ENCODE measurements at places on chromosomes 2 and 18.

- DNase-seq, result no peak
Measured at GRCh38 chr2:224572338-224572737, 12.8 kb downstream of the CUL3 start.

GRCh38 chr2:47011264-47011663 lies 95.7 kb upstream of the MCFD2 start:
- DNase-seq, result no peak

DNA sequence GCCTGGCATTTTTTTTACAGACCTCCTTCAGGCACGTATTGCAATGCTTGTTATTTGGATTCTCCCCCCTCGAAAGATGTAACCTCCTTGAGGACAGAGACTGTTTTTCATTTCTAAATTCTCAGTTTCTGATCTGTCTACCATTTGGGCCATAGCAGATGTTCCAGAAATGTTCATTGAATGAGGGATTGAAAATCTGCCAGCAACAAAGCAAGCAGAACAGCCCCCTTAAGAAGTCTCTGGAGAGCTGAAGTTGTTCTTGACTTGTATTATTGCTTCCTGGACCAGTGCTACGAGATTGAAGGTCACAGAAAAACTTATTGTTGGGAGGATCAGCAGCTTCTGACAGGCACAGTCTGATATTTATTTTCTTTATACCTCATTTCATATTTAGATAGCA lies 355.5 kb downstream of the EPHA4 start:
- DNase-seq, result no peak

DNA sequence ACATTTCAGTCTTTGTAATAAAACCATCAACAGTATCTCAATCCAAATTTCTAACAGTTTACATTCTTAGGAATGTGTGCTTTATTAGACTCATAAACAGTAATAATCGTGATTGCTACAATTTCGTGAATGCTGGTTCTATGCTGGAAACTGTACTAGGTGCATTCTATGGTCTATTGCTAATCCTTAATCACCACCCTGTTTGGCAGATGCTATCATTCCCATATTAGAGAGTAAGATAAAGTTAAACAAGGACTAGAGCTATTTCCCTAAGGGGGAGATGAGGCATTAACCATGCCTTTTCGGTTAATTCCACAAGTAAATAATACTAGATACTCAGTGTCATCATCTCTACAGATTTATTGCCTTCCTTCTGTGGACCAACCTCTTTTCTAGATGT lies 244.0 kb downstream of the PAX3 start:
- DNase-seq, result no peak

- DNase-seq, result no peak
Measured at GRCh38 chr2:18788592-18788991, 199.2 kb upstream of the NT5C1B start.

DNA sequence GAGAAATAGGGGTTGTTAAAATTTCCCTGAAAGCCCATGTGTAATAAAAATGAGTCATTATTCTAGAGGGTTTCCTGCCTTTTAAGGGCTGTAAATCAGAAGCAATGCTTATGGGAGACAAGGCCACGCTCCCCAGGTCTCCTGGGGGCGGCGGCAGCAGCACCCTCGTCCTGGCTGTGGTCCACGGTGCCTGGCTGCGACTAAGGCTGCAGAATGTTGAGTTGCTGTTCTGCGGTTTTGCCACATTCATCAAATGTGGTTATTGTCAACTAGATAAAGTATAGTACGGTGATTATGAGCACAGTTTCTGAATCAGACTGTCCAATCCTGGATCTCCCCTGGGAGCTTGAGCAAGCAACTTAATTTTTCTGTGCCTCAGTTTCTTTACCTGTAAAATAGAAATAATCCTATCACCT lies 11.9 kb upstream of the AGFG1 start:
- peak; percentile 82 for DNase-seq

GRCh38 chr2:174108579-174108978 lies 139.8 kb downstream of the OLA1 start:
- no peak for DNase-seq

DNA sequence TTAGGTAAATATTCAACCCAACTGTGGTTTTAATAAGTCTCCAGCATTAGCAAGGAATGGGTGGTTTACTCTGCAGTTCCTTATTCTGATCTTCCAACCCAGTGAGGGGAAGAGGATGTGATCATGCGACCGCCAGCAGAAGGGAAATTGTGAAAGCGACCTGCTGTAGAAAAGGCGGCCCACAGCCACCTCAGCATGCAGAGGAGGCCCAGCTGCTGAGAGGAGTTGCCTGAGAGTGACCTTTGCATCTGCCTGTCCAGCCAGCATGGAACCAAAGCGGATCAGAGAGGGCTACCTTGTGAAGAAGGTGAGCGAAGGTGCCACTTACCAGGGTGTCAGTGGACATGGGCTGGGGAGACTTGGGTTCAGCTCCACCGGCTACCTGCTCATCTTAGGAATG lies at the start of gene PLEK:
Gene PLEK (plus strand): TSS at position 196 of the 400 bp plus-strand sequence. CDS start 70 bp downstream, at position 266.
- peak; percentile 23 for DNase-seq

DNA sequence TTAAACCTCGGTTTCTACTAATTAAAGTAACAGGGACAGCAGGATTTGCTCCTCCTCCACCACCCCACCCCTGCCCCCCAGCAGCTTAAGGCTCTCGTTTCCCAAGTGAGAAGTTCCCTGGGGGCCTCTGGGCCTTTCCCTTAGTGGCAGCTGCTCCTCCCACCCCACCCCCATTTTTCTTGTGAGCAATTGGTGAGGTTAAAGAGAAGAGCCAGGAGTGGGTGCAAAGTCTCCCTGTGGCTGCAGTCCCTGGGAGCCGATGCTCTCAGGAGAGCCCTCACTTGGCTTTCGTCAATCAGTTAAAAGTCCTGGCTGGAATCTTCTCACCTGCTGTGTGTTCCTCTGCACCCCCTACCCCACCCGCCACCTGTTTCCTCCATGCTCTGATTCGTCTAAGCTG lies 48.7 kb upstream of the AGAP1 start:
- no peak for DNase-seq

DNA sequence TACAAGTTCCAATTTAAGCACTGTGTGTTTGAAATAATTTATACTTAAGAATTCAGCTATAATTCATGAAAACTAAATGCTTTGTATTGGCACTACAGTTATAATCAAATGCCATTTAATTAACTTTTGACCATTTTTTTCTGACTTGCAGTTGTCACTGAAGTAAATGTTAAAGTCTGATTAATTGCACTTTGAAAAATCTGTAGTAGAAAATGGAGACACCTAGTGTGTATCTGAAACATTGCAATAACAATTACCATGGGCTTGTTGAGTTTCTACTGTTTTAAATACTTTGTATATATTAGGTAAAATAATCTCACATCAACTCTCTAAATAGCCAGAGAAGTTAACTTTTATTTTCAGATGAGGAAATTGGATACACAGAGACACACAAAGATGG lies 458.6 kb upstream of the FSIP2 start:
- peak; percentile 43 for DNase-seq

DNA sequence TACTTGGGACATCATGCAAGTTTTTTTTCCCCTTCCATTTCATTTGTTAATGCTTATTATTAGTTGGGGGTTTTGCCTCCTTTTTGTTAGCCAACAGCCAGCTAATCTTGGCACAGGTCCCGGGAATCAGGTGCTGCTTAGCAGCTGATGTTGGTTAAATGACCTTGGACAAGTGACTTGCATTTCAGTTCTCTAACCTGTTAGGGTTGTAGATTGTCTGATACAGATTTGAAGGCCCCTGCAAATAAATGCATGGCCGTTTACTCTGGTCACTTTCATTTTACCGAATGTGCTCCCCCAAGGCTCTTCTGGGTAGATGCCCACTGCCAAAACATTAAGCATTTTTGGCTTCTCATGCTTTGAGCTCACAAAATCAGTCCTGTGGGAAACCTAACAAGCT lies 120.9 kb downstream of the SPTBN1 start:
- DNase-seq, result no peak

GRCh38 chr2:2561346-2562095 lies 230.4 kb upstream of the MYT1L start:
- no peak for DNase-seq

DNA sequence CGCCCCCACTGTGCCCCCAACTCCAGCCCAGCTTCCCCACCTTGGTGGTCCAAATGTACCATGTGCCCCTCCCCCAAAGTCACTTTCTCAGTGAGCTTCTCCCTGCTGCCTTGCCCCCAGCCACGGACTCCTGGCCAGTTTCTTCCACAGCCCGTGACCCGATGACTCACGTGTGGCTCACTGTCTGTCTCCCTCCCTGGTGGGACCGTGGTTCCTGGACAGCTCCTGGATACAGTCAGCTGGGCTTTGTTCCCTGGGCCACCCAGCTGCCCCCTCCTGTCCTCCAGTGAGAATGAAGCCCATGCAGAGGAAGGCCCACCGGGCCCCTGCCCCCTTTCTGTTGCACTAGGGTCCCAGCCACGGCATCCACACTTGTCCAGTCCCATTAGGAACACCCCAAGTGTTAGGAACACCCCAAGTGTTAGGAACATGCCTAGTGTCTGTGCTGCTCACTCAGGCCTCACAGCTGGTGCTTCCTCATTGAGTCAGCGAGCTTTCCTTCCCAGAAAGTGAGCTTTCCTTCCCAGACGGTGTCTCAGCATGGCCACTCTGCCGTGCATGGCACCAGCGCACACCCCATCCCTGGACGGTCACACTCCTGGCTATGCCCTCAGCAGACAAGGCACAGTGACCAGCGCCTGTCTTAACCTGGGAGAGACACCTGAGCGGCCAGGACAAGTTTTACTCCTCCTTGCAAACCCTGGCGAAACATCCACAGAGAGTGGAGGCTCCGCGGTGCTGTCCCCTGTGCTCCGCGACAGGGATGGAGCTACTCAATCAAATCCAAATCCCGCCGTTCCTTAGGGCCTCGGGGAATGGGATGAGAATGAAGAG lies 44.8 kb upstream of the CTDP1 start:
- DNase-seq, result no peak

- no peak for DNase-seq
Measured at GRCh38 chr2:3141696-3142095, 235.9 kb downstream of the EIPR1 start.

DNA sequence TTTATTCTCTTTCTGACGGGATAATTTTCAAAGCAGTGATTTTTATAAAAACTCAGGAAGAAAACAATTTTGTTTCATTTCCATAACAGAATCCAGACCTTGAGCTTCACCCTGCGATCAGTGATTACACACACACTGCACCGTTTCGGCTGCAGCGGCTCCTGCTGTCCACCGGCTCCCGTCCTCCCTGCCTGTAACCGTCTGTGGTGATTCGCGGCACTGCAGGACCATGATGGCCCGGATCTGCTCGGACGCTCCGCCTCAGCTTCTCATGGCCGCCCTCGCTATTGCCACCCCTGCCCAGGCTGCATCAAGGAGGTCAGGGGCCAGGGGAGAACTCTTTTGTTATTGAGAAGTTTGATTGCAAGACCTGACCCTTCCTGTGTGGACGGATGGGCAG lies 246.1 kb downstream of the TWIST2 start:
- DNase-seq, result no peak

GRCh38 chr2:239463541-239464165 lies 62.8 kb upstream of the HDAC4 start:
- no peak for DNase-seq

DNA sequence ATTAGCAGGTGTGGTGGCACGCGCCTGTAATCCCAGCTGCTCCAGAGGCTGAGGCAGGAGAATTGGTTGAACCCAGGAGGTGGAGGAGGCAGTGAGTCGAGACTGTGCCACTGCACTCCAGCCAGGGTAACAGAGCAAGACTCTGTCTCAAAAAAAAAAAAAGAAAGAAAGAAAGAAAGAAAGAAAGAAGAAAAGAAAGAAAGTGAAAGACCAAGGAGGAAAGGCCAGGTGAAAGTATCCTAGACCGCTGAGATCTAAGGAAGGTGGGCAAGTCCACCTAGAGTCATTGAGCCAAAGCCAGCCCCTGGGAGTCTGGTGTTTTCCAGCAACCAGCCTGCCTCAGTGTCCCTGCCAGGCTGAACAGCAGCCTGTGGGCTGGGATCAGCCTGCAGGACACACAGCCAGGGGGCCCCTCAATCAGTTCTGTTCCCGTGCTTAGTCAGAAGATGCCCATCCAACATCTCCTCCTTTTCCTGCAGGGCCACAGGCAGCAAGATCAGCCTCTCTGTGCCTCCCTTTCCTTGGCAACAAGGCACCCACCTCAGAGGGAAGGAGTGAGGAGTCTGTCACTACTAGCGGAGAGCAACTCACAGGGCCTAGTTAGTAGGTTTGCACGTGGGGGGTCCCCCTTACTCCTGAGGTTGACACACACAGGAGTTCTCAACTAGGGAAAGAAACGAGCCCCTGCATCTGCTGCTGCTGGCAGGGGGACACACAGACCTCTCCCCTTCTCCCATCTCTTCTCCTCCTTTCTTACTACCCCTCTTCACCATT lies 64.1 kb downstream of the SMAD7 start:
- no peak for DNase-seq

DNA sequence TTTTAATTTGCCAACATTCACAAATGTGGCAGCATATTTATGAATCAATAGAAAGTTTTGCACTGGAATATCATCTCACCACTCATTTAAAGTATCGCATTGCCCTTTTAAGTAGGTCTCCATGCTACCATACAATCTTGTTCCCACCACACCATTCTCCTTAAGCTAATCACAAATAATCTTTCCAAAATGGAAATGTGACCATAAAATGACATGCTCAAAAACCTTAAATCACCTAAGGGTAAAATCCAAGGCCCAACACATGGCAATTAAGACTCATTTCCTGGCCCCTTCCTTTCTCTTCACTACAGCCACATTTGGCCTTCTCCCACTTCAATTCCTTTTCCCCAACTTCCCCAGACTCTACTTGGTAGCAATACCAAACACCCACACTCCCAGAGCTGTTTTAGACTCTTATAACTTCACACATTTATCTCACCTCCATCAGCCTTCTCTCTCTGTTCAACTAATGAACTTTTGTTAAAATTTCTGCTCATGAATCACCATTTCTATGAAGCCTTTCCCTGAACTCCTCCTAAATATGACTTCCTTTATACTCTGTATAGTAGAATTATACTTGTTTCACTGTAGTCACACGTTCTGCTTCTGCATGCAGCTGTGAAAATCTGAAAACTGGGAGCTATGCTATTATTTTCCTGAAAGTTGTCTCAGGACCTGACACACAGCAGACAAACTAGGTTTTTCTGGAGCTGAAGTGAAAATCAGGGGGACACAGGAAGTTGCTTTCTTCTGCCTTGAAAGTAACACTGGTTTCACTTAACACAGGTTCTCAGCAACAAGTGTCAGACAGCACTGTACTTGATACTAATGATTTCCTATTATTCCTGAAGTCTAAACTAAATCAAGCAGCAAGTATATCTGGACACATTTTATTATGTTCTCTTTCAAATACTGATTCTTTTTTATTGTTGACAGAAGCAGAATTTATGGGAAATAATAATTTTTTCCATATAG lies 303.9 kb downstream of the ZEB2 start:
- DNase-seq, result peak; percentile 72

GRCh38 chr2:4909346-4910009 lies 782.7 kb upstream of the SOX11 start:
- no peak for DNase-seq

GRCh38 chr2:85813982-85814801 lies 60.4 kb downstream of the ATOH8 start:
- DNase-seq, result peak; percentile 81

DNA sequence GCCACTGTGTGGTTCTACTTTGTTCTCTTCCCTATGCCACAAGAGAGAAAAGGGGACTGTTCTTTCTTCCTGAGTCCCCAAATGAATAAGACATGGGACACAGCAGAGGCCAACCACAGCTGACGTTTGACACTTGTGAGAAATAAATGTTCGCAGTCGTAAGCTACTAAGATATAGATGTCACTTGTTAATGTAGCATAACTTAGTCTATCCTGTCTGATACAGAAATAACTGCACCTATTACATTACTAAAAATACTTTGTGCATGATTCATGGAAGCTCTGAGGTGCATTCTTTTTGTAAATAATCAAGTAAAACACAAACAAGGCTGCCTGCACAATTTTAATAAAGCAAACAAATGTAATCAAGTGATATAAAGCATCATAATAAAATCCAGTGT lies 148.8 kb downstream of the NBAS start:
- no peak for DNase-seq
